Activated CD8-positive, alpha-beta T cell treated with anti-CD3 and anti-CD28 coated beads, Interleukin-2, amount 10 ng/mL, durations not matched to agents 7 days and 5 days (primary cell): ENCODE measurements at places on chromosomes 11 and 22. TPM values are rescaled to one million over a fixed set of nuclear protein-coding genes. Genes with fewer than 3 reads are reported as not detected.

C11orf97 gene
- total RNA-seq, result not detected

GALNT18 gene
- 0.42 TPM for total RNA-seq

MAFF gene
- total RNA-seq, result 9.1 TPM

GRCh38 chr11:32316232-32316631 is 119.1 kb downstream of the WT1 start:
- H3K27ac ChIP-seq, result no peak overlapping the region
- no peaks in the 10 kb centered on the region for H3K36me3 ChIP-seq
- H3K27me3 ChIP-seq, result peaks cover 21% of the 10 kb centered on the region
- peaks cover 16% of the 10 kb centered on the region for H3K4me1 ChIP-seq
- no peak for DNase-seq

GRCh38 chr11:112459001-112459400 is 198.3 kb upstream of the PLET1 start:
- peaks cover 5% of the 10 kb centered on the region for H3K4me1 ChIP-seq
- H3K27me3 ChIP-seq, result no peaks in the 10 kb centered on the region
- DNase-seq, result no peak
- no peaks in the 10 kb centered on the region for H3K36me3 ChIP-seq
- H3K27ac ChIP-seq, result no peak overlapping the region
- no peak overlapping the region for H3K4me3 ChIP-seq

- DNase-seq, result peak; percentile 16
- peaks cover 8% of the 10 kb centered on the region for H3K27me3 ChIP-seq
- H3K4me1 ChIP-seq, result no peaks in the 10 kb centered on the region
- no peak overlapping the region for H3K27ac ChIP-seq
- H3K4me3 ChIP-seq, result no peak overlapping the region
These were observed 132.0 kb downstream of the PARVA start for GRCh38 chr11:12509371-12509770.
